ENCODE measurements at places on chromosomes 7 and 10. TPM values are rescaled to one million over a fixed set of nuclear protein-coding genes. Genes with fewer than 3 reads are reported as not detected.

EGR2 gene
- total RNA-seq, result 0.52 TPM

THSD7A gene
- 1.7 TPM for total RNA-seq

DYNC1I1 gene
- total RNA-seq, result not detected

RPEL1 gene
- 0.09 TPM for total RNA-seq

JAZF1 gene
- 6.0 TPM for total RNA-seq
